ENCODE measurements at places on chromosomes 2 and 18.

- DNase-seq: no peak
Observed at GRCh38 chr2:132662732-132663131, 7.3 kb downstream of the LYPD1 start.

- no peak for DNase-seq
Observed at GRCh38 chr2:211033765-211034164, 477.4 kb downstream of the CPS1 start.

DNA sequence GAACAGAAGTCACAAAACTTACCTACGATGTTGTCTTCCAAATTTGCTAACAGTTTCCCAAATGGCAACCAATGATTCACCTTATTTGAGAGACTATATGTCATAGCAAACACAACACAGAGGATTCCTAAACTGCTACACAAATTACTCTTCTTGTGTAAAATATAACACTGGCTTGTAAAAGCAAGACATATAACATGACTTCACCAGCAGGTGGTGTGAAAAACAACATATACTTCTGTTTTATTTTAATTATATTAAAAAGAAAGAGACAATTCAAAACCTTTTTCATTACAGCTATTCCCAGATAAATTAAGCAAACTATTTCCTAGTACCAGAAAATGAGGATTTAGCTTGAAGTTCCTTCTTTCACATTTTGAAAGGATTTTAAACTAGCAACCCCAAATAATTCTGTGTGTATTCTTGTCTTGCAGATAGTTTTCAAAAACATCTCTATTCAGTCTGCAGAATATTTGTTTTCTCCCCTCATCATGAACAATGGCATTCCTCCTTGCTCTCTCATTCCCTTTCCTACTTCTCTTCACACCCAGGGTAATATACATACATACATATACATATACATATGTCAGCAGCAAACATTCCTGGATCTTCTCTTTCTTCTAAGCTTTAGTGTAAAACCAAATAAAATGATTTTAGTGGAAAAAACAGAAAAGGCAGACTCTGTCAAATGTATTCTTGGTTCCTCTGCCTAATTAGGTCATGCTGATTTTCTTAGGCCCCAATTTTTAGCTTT is 62.1 kb downstream of the SCN3A start:
- DNase-seq: no peak

DNA sequence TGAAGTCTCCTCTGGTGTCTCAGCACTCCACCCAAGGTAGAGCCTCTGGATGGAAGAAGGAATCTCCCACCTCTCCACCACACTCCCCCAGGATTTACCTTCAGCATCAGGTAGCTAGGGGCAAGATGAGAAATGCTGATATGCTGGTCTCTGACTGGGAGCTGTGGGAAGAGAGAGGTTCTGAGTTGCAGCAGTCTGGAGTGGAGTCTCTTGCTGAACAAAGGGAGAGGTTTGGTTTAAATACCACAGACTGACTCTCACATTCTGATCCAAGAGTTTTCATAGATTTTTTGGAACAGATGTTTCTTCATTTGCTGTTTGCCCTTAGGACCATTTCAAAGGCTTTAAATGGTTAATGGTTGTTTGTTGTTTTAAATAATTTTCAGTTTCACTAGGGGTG is 1.1 kb upstream of the CFLAR start:
- no peak for DNase-seq

- DNase-seq: no peak
Observed at GRCh38 chr2:20224164-20224715, 690 bp downstream of the SDC1 start.

- no peak for DNase-seq
Observed at GRCh38 chr2:10392951-10393639, 55.0 kb downstream of the ODC1 start.

DNA sequence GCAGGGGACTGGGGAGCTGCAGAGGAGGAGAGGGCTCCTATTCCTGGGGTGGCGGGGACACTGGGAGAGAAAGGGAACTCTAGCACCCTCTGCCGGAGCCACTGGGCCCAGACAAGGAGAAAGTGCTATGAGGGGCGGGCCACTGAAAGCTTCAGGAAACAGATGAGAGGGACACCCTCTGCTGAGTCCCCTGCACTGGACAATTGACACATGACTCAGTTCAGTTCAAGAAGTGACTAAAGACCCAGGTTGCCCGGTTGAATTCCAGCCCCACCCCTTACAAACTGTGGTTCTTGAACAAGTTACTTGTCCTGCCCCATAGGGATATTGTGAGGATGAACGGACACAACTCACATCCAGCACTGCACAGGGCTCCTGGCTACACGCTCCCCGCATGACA is 5.0 kb downstream of the RUFY4 start:
- no peak for DNase-seq

- peak; percentile 68 for DNase-seq
Observed at GRCh38 chr2:218168635-218169462, 2.1 kb upstream of the CXCR1 start.

- no peak for DNase-seq
Observed at GRCh38 chr18:7772510-7772888, 205.4 kb downstream of the PTPRM start.

DNA sequence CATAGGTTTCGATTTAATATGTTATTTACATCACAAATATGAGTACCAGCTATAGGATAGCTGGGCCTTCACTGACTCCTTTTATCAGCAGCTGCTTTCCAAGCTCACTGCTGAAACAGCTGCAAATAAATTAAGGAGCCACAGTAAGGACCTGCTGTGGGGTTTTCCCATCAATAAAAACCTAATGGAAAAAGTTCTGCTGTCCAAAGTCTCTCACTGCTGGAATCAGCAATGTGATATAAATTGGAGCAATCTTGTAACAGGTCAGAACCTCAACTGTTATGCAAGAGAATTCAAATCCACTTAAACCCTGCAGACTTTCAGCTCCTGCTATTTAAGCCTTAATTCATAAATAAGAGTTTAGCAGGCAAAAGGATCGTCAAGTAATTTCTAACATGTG is 61.3 kb downstream of the NEB start:
- DNase-seq: no peak

DNA sequence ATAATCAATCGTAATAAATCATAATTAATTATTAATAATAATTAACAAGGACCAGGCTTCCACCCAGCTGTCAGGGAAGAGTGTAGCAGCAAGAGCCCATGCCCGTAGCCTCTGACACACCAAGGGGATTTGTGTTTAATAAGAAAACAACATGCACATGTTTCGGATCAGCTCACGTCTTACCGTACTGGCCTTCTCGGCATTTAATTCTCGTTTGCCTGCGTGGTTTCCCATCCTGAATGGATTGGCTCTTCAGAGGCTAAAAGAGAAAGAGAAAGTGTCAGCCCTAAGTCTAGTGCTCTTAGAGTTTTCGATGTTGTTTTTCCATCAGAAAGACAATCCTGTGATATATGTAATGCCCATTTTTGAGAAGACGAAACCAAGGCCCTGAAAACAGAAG is 27.6 kb downstream of the MBP start:
- DNase-seq: no peak

- DNase-seq: no peak
Observed at GRCh38 chr2:137973280-137973679, 9.0 kb downstream of the HNMT start.

DNA sequence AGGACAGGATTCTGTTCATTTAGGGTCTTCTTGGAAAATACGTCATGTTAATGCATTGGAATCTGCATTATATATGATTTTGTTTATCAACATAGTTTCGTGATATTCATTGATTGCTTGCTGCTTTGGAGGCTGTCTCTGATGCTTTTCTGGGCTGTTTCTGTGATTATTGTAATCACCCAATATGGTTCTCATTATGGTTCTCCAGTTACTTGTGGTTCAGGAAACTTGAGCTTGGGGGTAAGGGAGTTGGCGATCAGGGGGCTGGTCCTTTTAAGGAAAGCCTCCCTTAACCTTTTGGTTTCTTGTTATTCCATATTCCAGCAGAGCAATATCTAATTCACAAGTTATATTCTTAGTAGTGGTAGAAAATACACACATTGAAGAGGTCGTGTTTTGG is 17.4 kb upstream of the STON1 start:
- DNase-seq: no peak

GRCh38 chr18:9707381-9708056 is 582 bp upstream of the RAB31 start:
- no peak for DNase-seq

GRCh38 chr18:56289381-56289780 is 349.0 kb downstream of the TXNL1 start:
- no peak for DNase-seq

- no peak for DNase-seq
Observed at GRCh38 chr2:153005071-153005730, 286.8 kb downstream of the ARL6IP6 start.

DNA sequence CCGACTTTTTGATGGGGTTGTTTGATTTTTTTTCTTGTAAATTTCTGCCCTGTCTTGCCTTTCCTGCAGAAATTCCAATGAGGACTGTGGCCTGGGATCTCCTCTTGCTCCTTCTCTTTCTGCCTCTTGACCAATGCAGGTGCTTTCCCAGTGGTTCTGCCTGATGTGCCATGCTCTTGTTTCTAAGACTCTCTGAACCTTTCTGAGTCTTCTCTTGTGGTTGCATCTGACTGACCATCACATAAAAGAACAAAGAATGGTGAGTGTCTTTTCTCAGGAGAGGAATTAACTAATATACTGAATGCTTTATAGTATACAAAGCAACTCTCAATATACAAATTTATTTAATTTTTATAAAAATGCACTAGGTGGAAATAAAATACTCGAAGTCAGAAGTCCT is 424.6 kb downstream of the TRIB2 start:
- no peak for DNase-seq

GRCh38 chr2:216857131-216857550 is 2.7 kb downstream of the TNP1 start:
- peak; percentile 12 for DNase-seq

DNA sequence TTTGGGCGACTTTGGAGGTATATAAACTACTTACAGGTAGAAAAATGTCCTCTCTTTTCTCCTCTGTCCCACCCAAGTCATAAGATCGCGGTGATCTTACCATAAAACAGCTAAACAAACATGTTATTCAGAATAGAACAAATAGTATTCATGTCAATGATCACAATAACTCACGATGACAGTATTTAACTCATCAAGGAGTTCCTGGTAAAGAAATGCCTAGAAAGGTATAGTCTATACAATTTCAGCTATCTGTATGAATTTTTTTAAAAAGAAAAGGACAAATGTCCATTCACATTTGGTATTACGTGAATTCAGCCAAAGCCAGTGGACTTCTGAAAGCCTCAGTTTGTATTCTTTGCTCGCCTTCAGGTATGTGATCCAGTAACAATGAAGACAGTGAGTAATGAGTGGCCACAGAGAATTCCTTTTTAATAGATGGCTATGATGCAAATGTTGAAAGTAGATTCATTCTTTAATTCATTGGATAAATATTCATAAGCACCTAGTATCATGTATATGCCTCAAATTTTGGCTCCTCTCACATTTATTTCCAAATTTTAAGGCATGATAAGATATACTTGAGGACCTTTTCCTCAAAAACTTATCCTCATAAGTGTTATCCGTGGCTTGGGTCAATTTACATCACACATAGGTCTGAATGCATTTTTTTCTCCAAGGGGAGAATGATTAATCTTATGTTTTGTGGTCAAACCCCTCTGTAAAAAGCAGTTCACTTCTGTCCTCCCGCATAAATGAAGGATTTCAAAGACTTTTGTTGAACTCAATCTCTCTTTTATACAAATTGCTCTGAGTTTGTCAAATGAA is 20.3 kb downstream of the ABCB11 start:
- no peak for DNase-seq

DNA sequence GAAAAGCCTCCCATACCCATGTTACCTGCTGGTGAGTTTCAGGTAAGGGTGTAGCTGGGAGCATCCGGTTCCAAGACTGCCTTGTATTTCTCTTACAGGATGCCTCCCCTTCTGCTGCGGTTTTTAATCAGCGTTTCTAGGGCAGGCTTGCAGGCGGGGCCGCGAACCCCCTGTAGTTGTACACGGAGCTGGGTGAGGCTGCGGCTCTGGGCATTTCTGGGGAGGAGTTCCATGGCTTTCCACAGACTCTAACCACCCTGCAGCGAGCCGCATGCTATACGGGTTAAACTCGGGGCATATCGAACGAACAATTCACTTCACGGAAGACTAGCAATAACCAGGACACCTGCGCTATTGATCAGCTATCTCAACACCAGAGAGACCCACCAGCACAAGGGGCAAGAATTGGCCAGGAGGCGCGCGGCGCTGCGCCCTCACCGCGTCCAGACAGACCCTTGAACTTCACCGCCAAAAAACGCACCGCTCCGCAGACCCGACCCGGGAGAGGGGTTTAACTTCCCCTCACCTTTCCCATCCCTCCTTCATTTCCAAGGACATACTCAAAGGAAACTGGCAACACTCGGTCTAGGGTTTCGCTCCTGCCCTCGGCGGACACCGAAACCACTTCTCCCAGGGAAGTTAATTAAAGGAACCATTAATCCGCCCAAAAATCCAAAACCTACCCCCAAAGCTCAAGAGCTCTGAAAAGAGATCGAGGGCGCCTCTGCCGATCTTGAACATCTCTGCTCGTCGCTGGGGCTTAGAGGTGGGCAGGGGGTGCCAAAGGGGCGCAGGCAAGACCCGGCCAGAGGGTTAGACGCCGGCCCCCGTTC is 909 bp downstream of the TGFA start:
- DNase-seq: no peak

DNA sequence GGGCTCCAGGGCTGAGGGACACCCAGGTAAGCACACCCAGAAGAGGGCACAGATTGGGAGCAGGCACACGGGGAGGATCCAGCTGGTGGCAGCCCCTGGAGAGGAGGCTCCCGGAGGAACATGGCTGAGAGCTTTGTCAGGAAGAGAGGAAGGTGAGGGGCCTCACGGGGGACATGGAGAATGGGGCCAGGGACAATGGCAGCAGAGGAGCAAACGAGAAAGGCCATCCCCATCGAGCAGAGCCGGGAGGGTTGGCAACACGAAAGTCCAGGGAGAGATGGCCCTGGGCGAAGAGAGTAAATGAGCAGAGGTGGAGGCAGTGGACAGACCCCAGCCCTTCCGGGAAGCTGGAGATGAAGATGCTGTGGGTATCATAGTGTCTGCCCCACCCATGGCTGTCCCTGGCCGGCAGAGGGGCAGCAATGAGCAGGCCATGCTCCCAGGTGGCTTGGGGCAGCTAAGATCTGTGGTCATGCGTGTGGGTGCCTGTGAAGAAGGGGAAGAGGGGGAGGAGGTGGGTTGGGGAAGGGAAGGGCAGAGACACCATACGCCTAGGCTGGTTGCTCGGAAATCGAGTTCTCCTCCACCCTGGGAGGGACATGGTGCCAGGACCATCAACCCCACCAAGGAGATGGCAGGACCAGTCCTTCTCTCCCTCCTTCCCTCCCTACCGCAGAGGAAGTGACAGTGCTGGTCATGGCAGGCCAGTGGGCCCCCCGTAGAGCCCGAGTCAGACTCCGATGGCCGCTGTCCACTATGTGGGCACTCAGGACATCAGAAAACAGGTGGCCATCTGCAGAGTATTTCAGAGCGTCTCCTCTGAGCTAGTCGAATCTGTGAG is 191.7 kb downstream of the NDUFA10 start:
- no peak for DNase-seq

DNA sequence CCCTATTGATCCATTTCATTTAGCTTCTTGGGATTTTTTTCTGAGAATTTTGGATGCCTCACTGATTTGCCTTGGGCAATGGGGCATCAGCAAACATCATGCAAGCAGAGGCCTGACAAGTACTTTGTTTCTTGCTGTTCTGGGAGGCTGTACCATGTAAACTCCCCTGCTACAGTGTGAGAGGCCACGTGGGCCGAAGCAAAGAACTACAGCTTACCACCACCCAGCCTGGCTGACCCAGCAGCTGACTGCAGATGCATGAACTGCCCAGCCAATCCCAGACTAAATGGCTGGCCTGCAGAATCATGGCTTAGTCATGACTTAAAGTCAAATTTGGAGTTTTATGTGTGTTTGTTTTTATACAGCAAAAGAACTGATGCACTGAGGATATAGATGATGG is 579.9 kb downstream of the CNTNAP5 start:
- DNase-seq: no peak
